ENCODE measurements at places on chromosomes 4 and X. TPM values are rescaled to one million over a fixed set of nuclear protein-coding genes. Genes with fewer than 3 reads are reported as not detected.

The SPANXC gene
- not detected for polyA plus RNA-seq

The XAGE5 gene
- not detected for polyA plus RNA-seq

The GRIA3 gene
- polyA plus RNA-seq = 0.22 TPM

The TEX13D gene
- not detected for polyA plus RNA-seq

The SLC34A2 gene
- 2.6 TPM for polyA plus RNA-seq

The GPR143 gene
- 0.12 TPM for polyA plus RNA-seq

The ZNF827 gene
- 1.7 TPM for polyA plus RNA-seq

The S100G gene
- 0.41 TPM for polyA plus RNA-seq

The APLN gene
- polyA plus RNA-seq = 2.8 TPM

The GAGE1 gene
- not detected for polyA plus RNA-seq

The COX7B2 gene
- polyA plus RNA-seq = not detected

The NAT8L gene
- 68.4 TPM for polyA plus RNA-seq

The POU4F2 gene
- not detected for polyA plus RNA-seq

The ADAMTS3 gene
- 1.1 TPM for polyA plus RNA-seq

The KDR gene
- 8.2 TPM for polyA plus RNA-seq

The PNMA6A gene
- 1.0 TPM for polyA plus RNA-seq

The DMRTC1 gene
- 0.48 TPM for polyA plus RNA-seq
